BE2C (cell line): ENCODE measurements at places on chromosomes 13 and 19.
A peak's percentile ranks its signal among the peaks of the same experiment; 100 is the strongest.

DNA sequence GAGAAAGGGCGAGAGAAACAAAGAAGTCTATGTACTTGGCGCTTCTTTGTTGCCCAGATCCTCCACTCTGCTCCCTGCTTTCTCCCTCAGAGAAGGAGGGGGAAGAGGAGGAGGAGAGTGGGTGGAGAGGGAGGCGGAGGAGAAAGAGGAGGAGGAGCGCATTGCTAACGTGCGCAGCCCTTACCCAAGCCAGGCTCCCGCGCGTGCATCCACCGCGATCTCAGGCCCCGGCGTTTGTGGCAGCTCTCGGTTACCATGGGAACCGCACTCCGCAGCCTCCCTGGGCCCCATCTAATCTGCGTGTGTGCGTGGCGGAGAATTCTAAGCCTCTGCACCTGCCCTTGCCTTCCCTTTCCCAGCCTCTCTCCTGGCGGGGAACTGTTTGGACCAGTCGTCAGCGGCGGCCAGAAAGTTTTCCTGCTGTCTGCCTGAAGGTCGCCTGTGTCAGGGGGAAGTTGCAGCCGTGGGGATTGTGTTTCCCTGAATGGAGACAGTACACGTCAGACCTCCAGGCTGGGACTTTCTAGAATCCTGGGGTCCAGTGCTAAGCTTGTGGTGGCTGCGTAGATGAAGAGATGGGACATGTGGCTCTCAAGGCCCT, at the start of gene ERICH6B:
TSS of gene ERICH6B (minus strand) at position 239 of the 601 bp plus-strand sequence. CDS start 18,734 bp downstream, outside the sequence.
- DNase-seq = peak; percentile 62

DNA sequence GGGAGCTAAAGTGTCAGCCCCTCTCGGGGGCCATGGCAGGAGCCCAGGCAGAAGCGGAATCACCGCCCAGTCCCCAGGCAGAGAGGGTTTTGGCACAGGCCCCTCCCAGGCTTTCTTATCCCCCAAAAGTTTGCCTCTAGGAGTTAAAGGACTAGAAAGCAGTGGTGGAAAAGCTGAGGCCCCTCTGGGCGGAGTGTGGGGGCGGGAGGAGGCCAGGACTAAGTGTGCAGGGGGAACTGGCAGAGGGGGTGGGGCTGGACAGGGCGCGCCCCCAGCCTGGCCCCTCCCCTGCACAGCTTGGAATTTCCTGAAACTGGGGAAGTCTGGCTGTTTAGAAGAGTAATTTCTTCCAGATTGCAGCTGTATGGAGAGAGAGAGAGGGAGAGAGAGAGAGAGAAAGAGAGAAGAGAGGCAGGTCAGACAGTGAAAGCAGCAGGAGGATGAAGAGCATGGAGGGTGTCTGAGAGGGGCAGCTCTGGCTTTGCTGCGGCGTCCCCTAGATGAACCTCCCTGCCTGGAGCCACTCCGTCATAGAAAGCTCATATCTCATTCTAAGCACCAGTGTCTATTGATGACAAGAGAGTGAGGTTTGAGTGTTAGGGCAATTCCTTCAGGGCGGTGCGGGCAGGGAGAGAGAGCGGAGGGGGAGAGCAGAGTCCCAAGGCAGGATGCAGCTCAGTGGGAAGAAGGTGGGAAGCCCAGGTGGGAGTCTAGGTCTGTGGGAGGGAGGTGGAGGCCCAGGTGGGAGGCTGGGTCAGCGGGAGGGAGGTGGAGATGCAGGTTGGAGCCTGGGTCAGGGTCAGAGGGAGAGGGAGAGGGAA, at the start of gene CDC42EP5:
TSS of gene CDC42EP5 (minus strand) at position 226 of the 821 bp plus-strand sequence. CDS start 7,749 bp downstream, outside the sequence.
- no peak for DNase-seq

- no peak for DNase-seq
Observed at GRCh38 chr13:77084755-77085154, 57.8 kb upstream of the FBXL3 start.

DNA sequence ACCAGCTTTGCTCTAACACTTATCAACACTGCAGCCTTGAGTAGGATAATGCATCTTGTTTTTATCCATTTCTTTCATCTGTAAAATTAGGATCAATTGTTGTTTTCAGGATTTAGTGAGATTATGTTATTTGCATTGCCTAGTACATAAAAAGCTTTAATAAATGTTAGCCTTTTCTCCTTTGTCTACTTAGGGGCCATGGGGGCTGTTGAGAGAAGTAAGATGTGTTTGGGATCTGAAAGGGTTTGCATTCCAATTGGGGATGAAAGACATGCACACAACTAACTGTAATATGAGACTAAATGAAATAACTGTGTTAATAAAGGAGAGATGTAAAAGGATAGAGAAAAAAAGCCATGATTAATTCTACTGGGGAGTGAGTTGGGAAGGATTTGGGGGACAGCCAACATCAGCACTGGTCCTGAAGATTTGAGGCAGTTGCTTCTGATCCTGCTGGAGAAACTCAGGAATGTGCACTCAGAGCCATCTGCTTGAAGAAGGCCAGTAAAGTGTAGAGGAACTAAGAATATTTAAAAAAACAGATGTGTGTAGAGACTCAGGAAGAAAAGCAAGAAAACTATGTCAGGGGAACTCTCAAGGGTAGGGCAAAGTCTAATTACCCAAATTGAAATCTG, 236.3 kb downstream of the OLFM4 start:
- no peak for DNase-seq

DNA sequence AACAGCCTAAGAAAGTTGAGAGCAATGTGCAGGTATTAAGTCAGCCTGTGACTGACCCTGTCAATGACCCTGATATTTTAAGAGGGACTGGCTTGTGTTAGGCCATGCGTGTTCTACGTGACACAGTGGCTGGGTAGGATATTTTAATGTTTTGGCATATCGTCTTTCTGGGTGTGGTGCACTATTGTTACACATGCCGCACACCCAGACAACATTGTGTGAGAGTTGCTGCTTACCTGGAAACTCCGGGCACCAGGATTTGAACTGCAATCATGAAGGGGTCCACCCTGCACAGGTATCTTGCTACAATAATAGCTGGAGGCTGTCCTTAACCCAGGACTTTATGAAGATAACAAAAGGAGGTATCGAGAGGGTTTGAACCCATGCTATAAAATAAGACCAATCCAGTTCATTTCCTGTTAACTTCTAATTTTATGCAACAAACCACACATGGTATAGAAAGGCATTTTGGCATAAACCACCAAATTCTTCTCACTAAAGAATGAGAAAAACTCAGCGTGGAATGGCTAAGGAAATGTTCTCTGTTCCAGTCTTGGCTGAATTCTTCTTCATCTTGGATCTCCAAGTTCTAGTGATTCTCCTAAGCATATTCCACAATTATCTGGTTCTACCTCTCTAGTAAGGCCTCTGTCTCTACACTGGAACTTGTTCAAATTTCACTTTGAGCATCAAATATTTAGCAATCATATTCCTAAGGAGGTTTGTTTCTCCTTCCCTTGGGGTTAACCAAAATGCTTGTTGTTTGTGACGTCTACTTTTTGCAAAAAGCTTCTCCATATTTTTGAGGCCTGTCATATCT, 38.7 kb upstream of the POMP start:
- DNase-seq = no peak

DNA sequence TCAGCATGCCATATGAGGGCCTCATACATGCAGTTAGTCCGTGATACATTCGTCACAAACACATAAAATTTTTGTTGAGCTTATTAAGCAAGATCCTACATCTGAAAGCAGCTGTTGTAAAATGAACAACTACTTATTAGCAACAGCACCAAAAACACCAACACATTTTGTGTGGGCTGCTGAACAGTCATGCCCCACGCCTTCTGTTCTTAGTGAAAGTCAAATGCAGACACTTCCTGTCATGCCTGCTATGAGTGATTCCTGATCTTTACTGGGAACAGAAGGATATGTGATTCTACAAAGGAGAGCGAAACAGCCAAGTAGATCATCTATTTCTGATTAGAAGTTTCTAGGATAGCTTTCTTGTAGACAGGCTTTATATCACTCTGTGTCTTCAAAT, 4.2 kb upstream of the B3GLCT start:
- DNase-seq = no peak

DNA sequence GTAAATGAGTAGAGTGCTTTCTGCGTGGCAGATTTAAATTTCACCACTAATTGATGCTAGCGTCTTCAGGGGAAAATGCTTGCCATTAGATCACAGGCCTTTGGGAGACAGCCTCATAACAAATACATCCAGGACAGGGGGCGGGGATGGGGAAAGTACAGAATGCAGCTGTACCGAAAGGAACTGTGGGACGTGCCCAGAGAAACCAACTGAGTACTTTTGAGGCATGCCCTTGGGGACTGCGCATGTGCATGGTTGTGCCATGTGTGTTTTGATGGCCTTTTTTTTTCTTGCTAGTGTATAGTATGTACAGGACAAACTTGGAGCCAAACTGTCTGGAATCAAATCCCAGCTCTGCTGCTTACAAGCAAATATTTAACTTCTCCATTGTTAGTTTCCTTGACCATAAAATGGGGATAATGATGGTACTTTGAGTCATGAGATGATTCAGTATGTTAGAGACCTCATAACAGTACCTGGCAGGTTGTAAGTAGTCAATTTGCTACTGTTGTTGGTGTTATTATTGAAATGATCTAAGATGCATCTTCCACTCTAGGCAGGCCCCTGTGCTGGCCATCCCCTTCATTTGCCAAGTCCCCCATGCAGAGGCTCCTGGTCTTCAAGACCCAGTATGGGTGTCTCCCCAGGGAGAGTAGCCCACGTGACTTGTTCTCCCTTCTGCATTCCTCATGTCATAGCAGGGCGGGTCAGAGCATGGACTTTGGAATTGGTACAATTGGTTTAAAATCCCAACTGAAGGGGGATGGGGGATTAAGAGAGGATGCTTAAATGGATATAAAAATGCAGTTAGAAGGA, 68.3 kb upstream of the NPAS1 start:
- DNase-seq = no peak

DNA sequence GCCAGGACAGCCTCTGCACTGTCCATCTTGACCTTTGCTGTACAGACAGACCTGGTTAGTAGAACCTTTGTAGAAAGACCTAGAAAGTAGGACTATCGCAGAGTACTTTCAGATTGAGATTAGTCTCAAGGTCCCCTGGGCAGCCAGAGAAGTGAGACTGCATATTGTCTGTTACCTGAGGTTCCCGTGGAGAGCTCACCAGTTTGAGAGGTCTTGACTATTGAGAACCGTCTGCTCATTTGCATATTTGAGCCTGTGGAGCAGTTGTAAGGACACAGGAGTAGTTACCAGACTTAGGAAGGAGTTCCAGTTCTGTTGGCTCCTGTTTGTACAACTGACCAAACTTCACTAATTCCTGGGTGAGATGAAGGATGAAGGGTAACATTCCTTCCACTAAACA, 66.2 kb downstream of the SPATA13 start:
- no peak for DNase-seq

- no peak for DNase-seq
Observed at GRCh38 chr19:8463365-8463764, 18.6 kb downstream of the HNRNPM start.

- DNase-seq = no peak
Observed at GRCh38 chr13:67277581-67277980, 47.4 kb upstream of the PCDH9 start.

DNA sequence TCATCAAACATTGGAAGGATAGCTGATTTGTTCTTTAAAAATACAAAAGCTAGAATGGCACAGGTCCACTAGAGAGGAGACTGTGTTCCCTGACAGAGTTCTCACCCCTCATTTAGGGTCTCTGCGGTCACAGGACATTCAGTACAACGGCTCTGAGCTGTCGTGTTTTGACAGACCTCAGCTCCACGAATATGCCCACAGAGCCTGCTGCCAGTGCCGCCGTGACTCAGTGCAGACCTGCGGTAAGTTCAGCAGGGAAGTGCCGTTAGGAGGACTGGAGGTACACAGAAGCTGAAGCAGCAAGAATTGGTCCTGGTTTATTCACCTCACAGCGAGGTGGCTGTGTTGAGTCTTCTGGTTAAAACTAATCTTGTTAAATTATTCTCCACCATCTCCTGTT, 90.0 kb downstream of the TNFRSF19 start:
- DNase-seq = no peak

DNA sequence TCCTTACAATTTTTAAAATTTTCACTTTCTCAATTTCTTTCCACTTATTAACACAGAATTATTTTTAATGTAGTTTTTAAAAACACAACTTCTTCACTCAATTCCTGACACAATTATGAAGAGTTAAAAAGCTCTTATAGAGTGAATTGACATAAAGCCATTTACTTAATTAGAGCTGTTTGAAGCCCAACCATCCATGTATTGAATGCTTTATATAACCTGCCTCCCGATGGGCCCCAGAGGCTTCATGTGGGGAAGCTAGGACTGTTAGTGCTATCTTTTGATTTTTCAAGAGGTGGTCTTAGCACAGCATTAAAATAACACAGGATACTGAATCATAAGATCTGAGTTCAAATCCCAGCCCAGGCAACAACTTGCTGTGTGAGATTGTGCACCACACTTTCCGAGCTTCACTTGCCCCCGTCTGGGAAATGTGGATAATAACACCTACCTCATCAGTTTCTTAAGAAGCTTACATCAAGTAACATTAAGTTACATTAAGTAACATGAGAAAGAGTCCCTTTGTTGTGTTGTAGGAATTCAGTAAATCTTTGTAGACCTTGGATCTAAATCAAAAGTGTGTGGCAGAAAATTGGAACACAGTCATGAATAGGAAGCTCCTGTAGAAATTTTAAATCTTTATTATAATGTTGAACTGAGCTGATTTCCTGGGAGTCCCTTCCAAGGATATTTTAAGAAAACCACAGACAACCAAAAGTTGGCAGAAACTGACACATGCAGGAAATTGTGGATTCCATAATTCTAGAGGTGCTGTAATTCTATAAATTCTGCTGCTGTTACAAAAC, 5.5 kb upstream of the ENOX1 start:
- no peak for DNase-seq
